Stimulated activated CD8-positive, alpha-beta memory T cell treated with anti-CD3 and anti-CD28 coated beads, Interleukin-15, amount 100 ng/mL, for 48 hours (primary cell): ENCODE measurements at places on chromosomes 2 and 18.
A peak's percentile ranks its signal among the peaks of the same experiment; 100 is the strongest.

- DNase-seq: peak; percentile 54
These were observed 1.5 kb downstream of the EFR3B start for GRCh38 chr2:25043241-25043867.

- no peak for DNase-seq
These were observed 33.0 kb downstream of the MAL start for GRCh38 chr2:95058466-95058988.

GRCh38 chr2:197216361-197216979 lies 94.1 kb downstream of the ANKRD44 start:
- DNase-seq: no peak

- no peak for DNase-seq
These were observed 5.1 kb downstream of the NEUROD1 start for GRCh38 chr2:181675254-181675653.

GRCh38 chr2:225140723-225141122 lies 98.5 kb upstream of the DOCK10 start:
- no peak for DNase-seq

DNA sequence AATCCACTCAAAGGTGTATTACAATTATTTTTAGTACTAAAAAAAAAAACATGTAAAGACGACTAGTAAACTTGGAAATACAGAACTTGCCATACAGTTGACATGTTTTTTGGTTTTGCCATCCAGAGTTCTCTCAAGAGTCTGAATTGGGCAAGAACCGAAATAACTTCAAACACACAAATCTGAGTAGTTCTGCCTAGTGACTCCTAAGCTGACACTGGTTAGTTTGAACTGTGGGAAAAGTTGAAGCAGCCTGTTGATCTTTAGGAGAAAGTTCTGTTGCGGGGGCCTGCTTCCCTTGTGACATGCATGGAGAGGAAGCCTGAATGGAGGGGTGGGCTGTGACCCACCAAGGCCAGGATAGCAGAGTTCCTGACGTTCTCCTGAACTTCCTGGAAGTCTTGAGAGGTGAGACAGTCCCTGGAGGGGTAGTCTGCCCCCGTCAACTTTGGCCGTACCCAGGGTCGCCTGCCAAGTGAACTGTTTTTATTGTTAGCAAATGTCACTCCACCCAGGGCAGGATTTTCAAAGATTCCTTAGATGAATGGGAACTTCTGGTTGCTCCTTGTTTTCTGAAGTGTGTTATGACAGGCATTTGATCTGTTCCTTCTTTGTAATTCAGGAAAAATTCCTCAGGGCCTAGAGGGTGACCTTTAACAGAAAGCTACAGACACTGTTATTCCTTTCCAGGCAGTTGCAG lies 85.6 kb upstream of the SPTBN1 start:
- DNase-seq: no peak

- no peak for DNase-seq
These were observed 610.8 kb downstream of the EPHA4 start for GRCh38 chr2:220961143-220961860.

- no peak for DNase-seq
These were observed 7.6 kb downstream of the CTIF start for GRCh38 chr18:48546396-48546795.

- DNase-seq: no peak
These were observed 25.3 kb downstream of the PSME4 start for GRCh38 chr2:53945538-53945937.

- no peak for DNase-seq
These were observed 174.8 kb downstream of the HDAC4 start for GRCh38 chr2:239225871-239226561.

- DNase-seq: no peak
These were observed 14.8 kb downstream of the MBD2 start for GRCh38 chr18:54209471-54210180.

DNA sequence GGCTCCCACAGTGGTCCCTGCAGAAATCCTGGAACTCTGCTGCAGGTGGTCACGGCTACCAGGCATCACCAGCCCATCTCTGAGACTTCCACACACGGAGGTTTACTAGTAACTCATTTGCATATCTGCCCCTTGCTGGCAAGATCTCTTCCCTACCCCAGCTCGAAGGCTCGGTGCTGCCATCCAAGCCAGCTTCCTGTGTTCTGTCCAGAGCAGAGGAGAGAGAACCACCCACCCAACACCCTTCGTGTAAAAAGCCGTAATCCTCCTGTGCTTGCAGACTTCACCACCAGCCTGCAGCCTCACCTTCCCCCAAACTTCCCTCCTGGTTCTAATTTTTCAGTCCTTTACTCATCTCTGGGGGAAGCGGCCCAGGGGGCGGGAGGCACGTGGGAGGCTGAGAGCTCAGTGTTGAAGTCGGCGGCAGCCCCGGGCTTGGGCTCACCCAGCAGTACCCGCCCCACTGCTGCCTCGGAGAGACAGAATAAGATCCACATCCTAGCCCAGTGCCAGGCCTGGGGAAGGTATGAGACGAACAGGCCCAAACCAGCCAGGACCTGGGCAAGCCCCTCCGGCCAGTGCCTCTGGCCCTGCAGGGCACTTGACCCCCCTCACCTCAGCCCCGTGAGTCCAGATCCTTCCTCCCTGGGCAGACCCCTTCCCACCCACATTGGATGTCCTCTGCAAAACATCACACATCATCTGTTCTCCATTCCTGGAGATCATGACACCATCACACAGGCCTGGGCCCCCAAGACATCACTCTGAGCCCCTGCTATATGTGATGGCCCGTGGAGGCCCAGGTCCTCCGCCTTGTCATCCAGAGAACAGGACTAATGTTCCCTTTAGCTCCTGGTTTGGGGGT lies 145.8 kb upstream of the ID2 start:
- no peak for DNase-seq

DNA sequence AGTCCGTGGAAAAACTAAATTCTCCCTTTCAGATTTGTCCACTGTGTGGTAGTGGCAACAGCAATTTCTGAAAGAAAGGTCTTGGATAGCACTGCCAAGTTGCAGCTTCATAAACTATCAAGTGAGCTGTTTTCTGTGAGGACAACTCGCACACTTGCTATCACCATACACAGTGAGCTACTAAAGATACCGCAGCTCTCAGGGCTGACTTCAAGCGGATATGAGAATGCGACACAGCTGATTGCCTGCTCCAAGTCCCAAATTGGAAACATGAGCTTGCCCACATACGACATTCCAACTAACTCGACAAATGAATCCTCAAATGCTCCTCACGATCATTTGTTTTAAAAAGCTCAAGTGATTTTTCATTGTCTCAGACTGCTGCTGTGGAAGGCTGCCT lies 46.2 kb downstream of the E2F6 start:
- DNase-seq: no peak

GRCh38 chr2:204850581-204850980 lies 305.3 kb downstream of the PARD3B start:
- DNase-seq: no peak

DNA sequence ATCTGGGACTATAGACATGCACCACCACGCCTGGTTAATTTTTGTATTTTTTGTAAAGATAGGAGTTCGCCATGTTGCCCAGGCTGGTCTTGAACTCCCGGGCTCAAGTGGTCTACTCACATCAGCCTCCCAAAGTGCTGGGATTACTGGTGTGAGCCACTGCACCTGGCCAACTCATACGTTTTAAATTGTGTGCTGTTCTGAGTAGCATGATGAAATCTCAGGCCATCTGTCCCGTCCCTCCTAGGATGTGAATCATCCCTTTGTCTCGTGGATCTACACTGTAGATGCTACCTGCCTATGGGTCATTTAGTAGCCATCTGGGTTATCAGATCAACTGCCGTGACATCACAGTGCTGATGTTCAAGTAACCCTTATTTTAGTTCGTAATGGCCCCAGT lies 38.5 kb upstream of the RMP24 start:
- no peak for DNase-seq

DNA sequence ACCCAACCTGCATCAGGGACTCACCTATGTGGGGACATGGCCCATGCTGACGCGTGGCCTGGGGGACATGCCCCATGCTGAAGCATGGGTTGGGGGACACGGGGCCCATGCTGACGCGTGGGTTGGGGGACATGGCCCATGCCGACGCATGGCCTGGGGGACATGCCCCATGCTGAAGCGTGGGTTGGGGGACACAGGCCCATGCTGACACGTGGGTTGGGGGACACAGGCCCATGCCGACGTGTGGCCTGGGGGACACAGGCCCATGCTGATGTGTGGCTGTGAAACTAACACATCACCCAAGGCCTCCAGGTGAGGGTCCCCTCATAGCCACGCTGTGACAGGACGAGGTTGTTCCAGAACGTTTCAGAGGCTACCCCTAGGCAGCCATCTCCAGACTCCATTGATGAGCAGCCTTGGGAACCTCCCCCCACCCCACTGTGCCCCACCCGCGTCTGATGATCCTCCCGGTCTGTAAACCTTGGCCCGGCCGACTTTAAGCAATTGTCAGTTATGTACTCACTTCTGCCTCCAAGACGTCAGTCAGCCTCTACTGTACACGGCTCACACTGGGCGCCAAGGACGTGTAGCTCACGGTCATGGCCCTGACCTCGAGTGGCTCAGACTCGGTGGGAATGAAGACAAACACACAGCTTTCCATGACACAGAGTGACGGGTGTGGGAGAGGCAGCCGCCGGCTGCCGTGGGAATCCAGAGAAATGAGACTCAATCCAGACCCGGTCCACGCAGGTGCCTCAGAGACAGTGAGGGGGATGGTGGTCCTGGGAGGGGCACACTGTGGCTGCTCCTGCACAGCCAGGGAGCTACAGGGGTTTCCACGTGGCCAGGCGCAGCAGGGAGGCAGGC lies 50.2 kb upstream of the SLC66A3 start:
- DNase-seq: no peak

DNA sequence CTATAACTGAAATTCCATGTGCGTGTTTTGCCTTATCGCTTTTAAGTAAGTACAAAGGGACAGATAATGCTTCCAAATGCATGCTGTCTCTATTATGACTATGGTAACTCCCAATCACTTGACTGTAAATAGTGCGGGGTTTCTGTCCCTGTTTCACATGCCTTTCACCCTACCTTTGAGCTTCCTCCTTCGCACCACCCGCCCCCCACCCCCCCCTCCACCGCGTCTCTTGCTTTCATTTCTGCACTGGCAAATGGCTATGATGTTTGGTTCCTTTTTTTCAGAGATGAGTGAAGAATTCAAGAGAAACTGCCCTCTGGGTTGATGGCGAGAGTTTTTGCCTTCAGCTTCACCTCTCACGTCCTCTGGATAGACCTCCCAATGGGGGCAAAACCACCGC lies 25.0 kb upstream of the SPP2 start:
- DNase-seq: no peak

DNA sequence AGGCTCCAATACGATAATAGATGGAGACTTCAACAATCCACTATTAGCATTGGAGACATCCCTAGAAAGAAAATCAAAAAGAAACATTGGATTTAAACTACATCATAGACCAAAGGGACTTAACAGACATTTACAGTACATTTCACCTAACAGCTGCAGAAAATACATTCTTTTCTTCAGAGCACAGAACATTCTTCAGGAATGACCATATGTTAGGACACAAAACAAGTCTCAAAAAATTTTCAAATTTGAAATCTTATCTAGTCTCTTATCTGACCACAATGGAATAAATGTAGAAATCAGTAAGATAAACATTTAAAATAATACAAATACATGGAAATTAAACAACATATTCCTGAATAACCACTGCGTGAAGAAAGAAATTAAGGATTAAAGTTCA lies 68.7 kb downstream of the STRADB start:
- DNase-seq: no peak

- DNase-seq: no peak
These were observed 382.8 kb downstream of the OSR1 start for GRCh38 chr2:18975506-18976167.

DNA sequence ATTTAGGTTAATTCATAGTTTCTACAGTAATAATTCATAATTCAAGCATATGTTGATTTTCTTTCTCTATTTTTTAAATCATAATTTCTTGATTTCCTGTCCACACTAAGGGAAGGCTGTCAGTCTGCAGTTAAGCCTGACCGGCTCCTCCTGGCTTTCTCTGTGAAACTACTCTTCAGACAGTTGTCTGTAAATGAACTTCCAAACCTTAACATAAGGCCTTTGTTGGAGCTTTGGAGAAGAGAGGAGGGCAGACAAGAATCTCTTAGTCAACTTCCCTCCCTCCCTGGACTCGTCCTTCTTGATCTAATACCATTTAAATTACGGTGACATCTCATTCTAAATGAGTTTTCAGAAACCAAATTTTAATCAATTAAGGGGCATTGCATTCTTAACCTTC lies 404.1 kb upstream of the ST6GAL2 start:
- no peak for DNase-seq

GRCh38 chr2:159128191-159128590 lies 158.3 kb downstream of the WDSUB1 start:
- no peak for DNase-seq

DNA sequence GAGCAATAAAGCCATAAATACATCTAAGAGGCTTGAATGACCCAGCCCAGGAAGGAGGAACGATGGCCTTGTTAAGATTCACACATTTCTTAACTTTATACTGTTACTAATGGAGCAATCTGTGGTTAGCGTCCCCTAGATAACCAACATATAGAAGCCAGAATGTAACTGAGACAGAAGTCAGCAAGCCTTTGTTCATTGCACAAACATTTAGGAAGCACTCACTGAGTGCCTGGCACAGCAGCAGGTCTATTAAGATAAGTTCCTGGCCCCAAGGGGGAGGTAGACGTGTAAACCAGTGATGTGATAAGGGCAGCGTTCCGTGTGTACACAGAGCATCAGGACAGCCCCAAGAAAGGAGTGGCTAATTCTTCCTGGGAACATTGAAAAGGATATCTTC lies 63.6 kb upstream of the ATL2 start:
- DNase-seq: no peak

DNA sequence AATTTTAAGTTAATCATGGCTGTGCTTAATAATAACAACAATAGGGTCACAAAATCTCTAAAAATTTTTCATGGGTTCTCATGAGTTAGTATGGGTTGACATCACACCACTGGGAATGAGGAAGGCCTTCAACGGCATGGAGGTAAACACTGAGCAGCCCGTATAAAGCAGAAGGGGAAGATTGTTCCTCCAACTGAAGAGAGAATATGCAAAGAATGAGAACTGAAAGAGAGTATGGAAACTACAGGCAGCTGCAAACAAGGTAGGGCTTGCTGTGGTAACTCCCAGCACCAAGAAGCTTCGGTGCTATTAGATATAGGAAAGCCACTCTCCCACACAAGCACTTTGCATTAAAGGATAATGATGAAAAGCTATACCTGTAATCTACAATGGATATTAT lies 1242.3 kb upstream of the CELF4 start:
- no peak for DNase-seq

DNA sequence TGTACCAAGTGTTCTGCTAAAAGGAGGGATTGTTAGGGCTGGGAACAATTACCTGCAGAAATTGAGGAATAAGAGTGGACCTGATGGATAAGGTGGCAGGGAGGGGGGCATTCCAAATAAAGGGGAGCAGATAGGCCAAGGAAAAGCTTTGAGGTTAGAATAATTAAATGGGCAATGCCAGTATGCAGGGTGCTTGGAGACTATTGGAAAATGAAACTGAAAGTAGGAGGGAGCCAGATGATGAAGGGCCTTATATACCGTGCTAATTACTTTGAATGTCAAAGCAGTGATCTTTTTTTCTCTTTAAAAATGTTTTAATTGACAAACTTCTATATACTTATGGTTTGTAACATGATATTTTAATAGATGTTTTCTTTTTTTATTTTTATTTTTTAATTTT lies 42.9 kb downstream of the MMADHC start:
- no peak for DNase-seq

GRCh38 chr18:13219593-13220159 lies 1.1 kb downstream of the LDLRAD4 start:
- DNase-seq: no peak
